ENCODE measurements at places on chromosomes 16 and 17. TPM values are rescaled to one million over a fixed set of nuclear protein-coding genes. Genes with fewer than 3 reads are reported as not detected.
A peak's percentile ranks its signal among the peaks of the same experiment; 100 is the strongest.

DNA sequence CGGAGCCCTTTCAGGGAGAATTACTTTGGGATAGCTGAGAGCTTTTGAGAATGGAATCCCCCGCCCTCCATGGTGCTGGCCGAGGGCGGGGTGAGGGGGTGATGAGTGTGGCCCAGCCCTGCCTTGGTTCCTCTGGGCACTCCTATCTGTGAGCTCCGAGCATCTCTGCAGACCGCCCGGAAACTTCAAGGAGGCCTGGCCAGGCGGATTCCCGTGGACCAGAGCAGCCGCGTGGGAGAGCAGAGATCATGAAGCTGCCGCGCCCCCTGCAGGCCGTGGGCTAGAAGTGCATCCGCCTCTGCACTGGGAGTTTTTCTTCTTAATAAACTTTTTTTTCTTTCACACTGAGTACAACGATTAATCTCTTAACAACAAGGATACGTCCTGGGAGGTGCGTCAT is 392.9 kb upstream of the EEF2KMT start:
- no peak for DNase-seq

DNA sequence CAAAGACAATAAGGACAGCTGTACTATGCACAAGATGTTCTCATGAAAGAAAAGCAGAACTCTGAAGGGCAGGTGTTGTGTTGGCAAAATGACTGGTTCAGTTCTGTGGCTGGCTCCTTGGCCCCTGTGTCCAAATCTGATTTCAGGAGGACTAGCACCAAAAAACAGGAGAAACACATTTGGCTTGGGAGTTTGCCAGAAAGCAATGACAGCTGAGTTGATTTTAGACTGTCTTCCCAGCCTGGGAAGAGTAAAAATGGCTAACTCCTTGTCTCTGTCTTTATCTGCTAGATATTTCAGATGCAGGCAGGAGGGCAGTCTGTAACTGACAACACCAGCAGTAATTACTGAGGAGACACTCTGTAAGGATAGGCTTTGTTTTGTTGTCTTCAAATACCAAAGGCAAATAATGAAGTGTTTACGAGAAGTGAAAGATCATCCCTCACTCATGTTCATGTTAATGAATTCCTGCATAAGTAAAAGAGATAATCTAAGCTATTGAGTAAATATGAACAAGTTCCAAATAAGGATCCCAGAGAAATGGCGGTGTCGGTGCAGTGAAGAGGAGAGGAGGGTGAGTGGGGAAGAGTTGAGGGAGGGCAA is 989.0 kb downstream of the CDH11 start:
- no peak for DNase-seq

GRCh38 chr16:51408357-51408756 is 257.3 kb upstream of the SALL1 start:
- DNase-seq = peak; percentile 36

DNA sequence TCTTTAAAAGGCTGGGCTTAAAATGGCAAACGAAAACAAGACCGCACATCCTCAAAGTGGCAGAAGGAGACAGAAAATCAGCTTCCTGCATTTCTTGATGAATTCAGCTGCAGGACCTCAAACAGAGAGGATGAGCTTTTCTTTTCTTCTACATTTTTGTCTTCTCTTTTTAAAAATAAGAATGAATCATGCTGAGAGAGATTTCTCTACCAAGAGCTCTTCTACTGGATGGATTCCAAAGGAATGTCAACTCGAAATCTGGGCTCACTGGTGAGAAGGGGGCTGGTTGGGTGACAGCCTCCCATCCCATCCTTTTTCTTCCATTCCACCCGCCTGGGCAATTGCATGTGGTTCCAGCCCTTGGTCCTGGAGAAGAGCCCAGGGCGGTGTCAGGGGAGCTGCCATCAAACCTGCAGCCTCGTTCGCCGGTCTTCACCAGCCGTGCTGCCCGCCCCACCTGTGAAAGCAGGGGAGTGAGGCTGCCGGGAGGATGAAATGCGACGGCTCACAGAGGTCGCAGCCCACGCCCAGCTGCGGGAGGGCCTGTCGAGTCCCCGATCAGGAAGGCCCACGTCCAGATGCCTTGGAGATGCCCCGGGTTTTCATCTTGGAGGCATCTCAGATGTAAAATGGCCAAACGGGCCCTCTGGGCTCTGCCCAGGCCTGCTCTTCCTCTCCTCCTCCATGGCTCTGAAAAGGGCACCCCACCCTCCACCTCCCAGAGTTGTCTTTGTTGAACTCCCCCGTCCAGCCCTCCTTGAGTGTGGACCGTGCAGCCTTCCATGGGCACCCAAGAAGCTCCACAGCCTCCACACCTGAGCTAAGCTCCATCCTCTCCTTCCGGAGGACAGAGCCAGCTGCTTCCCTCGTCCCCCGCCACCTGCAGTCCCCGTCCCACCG is 121.9 kb downstream of the FOXL1 start:
- no peak for DNase-seq

DNAH3 gene
- polyA plus RNA-seq = 0.46 TPM

PRAC2 gene
- not detected for polyA plus RNA-seq

FLYWCH2 gene
- polyA plus RNA-seq = 30.0 TPM

DNA sequence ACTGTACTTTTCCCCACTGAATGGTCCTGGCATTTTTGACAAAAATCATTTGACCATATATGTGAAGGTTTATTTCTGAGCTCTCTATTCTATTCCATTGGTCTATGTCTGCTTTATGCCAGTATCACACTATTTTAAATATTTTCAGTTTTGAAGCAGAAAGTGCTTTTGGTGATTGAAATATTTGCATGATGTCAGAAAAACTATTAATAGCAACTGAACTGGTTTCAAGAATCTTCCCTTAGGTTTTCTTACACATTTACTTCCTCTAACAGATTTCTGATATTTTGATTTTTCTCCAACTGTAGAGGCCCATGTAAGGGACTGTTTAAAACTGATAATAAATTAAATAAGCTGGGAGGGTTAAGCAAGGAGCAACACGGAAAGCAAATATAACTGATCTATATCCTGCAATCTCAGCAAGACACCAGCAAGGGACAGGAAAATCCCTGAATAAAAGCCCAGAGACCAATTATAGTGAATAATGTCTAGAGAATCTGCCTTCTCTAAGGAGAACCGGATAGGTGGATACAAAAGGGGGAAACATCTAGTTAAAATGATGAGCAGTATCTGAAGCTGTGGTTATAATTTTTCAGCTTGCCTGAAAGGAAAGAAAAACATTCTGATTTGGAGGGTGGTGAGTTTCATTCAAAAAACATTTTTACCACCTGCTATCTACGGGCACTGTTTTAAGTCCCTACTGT is 80.9 kb upstream of the STAC2 start:
- no peak for DNase-seq

DNA sequence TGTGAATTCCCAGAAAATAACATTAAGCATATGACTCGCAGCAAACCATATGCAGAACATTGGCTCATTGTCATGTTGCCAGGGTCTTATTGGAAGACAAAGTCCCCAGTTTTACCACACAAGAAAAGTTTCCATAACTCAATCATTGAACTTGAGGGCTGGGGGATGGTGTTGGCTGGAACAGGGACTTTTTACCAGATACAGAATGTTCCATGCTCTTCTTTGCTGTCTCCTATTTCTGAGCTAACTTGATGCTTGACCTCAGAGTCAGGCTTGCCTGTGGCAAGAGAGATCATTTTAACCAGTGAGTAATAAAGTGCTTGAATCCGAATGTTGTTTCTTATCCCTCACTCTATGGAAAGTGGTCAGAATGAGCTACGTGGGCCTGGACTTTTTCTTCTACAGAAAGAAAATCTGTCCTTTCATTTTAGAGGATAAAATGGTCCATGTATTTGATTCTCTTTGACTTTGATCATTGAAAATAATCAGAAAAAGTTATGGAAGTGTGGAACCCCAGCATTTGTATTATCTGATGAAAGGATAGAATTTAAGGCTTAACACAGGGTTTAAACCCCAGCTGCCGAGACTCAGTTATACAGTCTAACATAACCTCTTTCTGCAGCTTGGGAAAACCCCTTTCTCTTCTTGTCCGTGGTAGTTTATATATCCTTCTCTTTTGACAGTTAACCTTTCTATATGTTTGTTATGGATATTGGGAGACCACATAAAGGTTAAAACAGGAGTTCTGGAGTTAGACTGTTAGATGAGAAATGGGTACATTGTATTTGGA is 67.0 kb downstream of the TUBD1 start:
- no peak for DNase-seq

- DNase-seq = no peak
Observed at GRCh38 chr16:27154705-27155521, 48.4 kb upstream of the KDM8 start.

DNA sequence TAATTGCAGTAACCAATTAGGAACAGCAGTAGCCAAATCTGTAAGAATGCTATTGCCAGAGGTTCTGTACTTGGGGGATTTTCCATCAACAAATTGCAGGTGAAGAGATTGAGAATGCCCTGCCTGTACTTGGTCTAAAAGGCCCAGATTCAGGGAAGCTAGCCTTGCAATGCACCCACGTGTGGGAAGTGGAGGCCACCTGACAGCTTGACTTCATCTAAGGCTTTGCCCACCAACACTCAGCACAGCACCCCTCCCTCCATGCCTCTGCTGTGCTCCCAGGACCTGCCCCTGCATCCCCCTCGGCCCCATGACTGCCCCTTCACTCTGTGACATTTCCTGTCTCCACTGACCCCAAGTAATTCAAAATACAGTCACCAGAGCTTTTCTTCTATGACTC is 79.1 kb upstream of the CDH5 start:
- no peak for DNase-seq

DNA sequence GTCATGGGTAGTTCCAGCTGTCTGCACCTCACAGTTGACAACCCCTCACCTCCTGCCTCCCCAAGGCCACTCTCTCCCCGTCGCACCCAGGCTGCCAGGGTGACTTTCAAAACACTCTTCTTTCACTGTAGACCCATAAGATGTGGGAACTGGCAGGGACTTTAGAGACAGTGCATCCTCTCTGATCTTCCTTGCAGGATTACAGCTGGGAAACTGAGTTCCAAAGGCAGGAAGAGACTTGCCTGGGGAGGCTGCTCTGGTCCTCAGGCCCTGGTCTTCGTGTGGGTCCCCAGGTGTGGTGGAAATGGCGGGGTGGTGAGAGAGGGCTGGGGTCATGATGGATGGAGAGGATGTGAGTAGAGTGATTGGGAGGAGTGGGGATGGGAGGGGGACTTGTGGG is 21.9 kb upstream of the NKD1 start:
- no peak for DNase-seq

DNA sequence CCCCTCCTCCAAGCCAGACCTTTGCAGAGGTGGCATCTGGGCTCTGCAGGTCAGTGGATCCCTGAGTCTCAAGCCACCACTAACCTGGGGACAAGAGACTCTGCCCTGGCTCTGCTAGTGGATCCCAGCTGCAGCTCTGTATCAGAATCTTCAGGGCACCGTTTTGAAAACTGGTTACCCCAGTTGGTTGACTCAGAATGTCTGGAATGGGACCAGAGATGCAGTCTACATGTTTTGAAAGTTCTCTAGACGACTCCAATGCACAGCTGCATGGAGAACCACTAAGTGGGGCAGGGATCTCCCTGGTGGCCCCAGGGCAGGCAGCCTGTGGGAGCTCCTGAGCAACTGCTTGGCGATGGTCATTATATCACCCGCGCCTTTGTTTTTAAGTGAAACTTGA is 34.1 kb upstream of the ADORA2B start:
- DNase-seq = no peak

DNA sequence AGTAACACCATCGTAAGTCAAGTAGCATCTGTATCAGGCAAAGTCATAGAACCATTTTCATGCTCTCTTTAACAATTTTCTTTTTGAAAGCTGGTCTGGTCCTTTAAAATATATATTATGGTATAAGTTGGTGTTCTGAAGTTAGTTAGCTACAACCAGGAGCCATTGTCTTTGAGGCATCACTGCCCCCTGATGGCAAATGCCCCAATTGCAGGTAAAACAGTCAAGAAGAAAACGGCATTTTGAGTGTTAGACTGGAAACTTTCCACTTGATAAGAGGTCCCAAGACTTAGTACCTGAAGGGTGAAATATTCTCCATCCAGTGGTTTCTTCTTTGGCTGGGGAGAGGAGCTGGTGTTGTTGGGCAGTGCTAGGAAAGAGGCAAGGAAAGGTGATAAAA is 14.1 kb downstream of the TP53 start:
- no peak for DNase-seq

GRCh38 chr17:45640141-45640850 is 143.8 kb upstream of the CRHR1 start:
- peak; percentile 41 for DNase-seq

GRCh38 chr17:48997827-48998586 is 822 bp downstream of the IGF2BP1 start:
- no peak for DNase-seq

VPS35 gene
- polyA plus RNA-seq = 145 TPM

DNA sequence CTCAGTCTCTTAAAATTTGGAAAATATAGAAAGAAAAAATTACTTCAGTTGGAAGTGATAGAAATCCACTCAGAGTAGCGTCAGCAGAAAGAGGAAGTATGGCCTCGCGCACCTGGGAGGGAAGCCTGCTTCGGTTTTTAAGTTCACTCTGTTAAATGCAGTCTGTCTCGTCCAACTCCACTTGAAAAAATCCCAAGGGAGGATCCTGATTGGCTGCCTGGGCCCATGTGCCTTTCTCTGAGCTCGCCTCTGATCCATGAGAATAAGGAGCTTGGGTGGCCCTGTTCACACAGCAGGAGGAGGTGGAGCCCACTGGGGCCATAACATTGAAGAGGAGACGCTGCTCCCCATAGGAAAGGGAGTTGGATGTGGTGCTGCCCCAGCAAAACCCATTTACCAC is 40.7 kb downstream of the DNAJA2 start:
- DNase-seq = no peak

KRTAP4-5 gene
- not detected for polyA plus RNA-seq

EXOC3L1 gene
- polyA plus RNA-seq = 6.1 TPM

GRCh38 chr16:67129422-67129821 is 19.7 kb downstream of the PHAF1 start:
- no peak for DNase-seq

GRCh38 chr17:18043491-18043890 is 4.3 kb downstream of the GID4 start:
- DNase-seq = no peak

DNA sequence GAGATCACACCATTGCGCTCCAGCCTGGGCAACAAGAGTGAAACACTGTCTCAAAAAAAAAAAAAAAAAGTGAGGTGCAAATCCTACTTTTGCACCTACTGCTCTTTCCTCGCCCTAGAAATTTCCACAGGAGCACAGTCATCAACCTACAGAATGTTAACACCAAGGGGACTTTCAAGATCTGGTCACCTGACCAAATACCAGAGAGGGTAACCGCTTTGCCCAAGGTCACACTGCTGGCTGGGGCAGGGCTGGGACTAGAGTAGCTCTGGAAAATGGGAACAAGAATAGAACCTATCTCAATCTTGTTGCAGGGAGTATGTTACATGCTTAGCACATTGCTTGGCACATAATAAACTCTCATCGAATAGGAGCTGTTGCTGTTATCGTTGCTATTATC is 6.3 kb upstream of the MLLT6 start:
- no peak for DNase-seq

CACNG1 gene
- not detected for polyA plus RNA-seq

CEP112 gene
- polyA plus RNA-seq = 11.8 TPM

GRCh38 chr17:50468304-50469207 is at the start of gene CHAD:
Gene CHAD, minus strand, starts transcription at chr17:50468880. Its CDS starts 67 bp downstream, at chr17:50468813.
- DNase-seq = no peak

COX6A2 gene
- polyA plus RNA-seq = 1.2 TPM

FOXL1 gene
- 11.3 TPM for polyA plus RNA-seq

EFCAB5 gene
- polyA plus RNA-seq = 2.7 TPM

TPSG1 gene
- 1.1 TPM for polyA plus RNA-seq

SLC47A2 gene
- 7.8 TPM for polyA plus RNA-seq

Data from renal cortex interstitium (tissue), 15 donors.